ENCODE measurements at places on chromosomes 16 and 17.

GRCh38 chr16:3748307-3748706 is 31.0 kb upstream of the TRAP1 start:
- H3K4me3 ChIP-seq: no peak overlapping the region
- no peaks in the 10 kb centered on the region for H3K27me3 ChIP-seq
- peak overlapping the region; percentile 13 for H3K27ac ChIP-seq
- peaks cover 20% of the 10 kb centered on the region for H3K4me1 ChIP-seq
- DNase-seq: no peak

DNA sequence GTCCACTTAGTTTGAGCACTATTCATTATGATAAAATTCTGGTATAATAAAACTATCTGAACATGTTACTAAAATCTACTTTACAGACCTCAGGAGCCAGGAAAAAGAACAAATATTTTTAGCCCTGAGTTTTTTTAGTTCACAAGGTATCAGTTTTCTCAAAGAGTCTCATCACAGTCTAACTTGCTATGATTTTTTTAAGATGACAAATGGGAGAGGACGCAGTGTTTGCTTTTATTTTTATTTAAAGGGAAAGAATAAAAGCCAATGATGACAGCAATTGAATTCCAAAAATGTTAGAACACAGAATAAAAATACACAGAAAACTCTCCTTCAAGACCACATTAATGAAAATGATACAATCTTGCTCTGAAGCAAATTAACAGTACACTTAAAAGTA is 7.4 kb downstream of the MED13 start:
- no peak for DNase-seq
- no peak overlapping the region for H3K27ac ChIP-seq
- H3K4me1 ChIP-seq: peaks cover 56% of the 10 kb centered on the region
- peaks cover 43% of the 10 kb centered on the region for H3K36me3 ChIP-seq
- peak overlapping the region; percentile 29 for H3K4me3 ChIP-seq
- H3K27me3 ChIP-seq: no peaks in the 10 kb centered on the region

DNA sequence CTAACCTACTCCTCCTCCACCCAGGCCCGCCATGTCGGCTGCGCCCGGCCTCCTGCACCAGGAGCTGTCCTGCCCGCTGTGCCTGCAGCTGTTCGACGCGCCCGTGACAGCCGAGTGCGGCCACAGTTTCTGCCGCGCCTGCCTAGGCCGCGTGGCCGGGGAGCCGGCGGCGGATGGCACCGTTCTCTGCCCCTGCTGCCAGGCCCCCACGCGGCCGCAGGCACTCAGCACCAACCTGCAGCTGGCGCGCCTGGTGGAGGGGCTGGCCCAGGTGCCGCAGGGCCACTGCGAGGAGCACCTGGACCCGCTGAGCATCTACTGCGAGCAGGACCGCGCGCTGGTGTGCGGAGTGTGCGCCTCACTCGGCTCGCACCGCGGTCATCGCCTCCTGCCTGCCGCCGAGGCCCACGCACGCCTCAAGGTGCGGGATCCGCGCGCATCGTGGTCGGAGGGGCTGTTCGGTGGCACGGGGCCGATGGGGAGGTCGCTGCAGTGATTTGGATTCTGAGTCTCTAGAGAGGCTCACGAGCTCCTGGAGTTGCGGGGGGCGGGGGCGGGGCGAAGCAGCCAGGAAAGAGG is 878 bp downstream of the TRIM72 start:
- no peak for DNase-seq
- H3K4me3 ChIP-seq: peak overlapping the region; percentile 61
- H3K27me3 ChIP-seq: peaks cover 57% of the 10 kb centered on the region
- H3K27ac ChIP-seq: no peak overlapping the region

GRCh38 chr17:353838-354234 is 1.2 kb upstream of the RPH3AL start:
- no peak overlapping the region for H3K27ac ChIP-seq
- H3K4me3 ChIP-seq: no peak overlapping the region
- H3K4me1 ChIP-seq: no peaks in the 10 kb centered on the region
- H3K36me3 ChIP-seq: peaks cover 1% of the 10 kb centered on the region
- H3K27me3 ChIP-seq: no peaks in the 10 kb centered on the region
- no peak for DNase-seq

DNA sequence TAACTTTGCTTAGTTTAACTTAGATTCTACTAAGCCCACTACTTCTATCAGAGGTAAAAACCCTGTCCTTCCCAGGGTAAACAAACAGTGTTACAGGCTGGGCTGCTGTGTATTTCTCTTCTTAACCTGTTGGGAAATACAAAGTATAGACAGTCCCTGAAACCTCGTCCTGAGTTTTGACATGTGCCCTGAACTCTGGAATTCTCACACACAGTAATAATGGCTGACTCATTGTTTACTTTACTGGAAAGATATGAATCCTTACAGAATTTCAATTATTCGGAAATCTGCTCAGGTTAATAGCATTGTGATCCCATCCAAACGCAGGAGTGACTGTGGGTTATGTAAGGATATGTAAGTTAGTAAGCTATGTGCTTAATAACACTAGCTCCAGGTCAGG is 199.1 kb downstream of the TMEM114 start:
- no peaks in the 10 kb centered on the region for H3K36me3 ChIP-seq
- no peaks in the 10 kb centered on the region for H3K4me1 ChIP-seq
- no peak overlapping the region for H3K27ac ChIP-seq
- no peak overlapping the region for H3K4me3 ChIP-seq
- no peak for DNase-seq
- H3K27me3 ChIP-seq: no peaks in the 10 kb centered on the region

- DNase-seq: no peak
- H3K27ac ChIP-seq: peak overlapping the region; percentile 95
- peak overlapping the region; percentile 55 for H3K4me3 ChIP-seq
- peaks cover 85% of the 10 kb centered on the region for H3K36me3 ChIP-seq
- peaks cover 37% of the 10 kb centered on the region for H3K4me1 ChIP-seq
These were observed 16.9 kb downstream of the SRCAP start for GRCh38 chr16:30715750-30716445.

DNA sequence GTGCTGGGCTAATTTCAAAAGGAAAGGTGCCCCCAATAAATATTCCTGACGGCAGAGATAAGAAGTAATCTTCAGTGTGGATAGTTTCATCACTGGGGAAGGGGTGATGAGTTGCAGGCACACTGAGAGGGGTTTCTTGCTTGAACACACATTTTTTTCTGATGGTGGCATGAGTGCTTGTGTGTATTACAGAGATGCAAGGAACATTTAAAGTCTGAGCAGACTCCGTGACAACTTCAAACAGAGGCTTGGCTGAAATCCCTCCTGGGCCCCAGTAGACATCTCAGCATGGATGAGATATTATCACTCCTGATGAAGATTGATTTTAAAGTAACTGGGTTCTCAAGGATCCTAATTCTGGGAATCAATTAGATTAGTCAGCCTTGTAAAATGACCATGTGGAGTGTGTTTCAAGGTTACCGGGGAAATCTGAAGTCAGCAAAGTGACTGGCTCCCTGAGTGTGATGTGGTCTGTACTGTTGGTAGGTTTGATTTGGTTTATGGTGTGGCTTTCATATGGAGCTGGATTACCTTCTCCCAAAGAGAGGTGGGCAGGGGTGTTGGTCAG is 435.8 kb upstream of the EEF2KMT start:
- no peak overlapping the region for H3K4me3 ChIP-seq
- H3K4me1 ChIP-seq: no peaks in the 10 kb centered on the region
- no peak overlapping the region for H3K27ac ChIP-seq

DNA sequence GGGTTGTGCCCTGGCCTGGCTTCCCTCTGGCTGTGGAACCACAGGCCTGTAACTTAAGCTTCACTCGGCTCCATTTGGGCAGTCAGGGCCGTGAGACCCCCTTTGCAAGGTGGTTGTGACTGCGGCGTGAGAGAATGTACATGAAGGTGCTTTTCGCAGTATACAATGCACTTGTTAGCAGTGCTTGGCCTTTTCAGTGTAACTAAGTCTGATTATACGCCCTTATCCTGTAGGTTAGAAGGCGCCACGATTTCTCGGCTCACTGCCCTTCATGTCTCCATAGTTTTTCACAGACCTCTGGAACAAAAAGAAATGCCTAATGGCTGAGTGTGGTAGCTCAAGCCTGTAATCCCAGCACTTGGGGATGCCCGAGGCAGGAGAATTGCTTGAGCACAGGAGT is 13.3 kb downstream of the SAP30BP start:
- H3K36me3 ChIP-seq: peaks cover 36% of the 10 kb centered on the region
- H3K27ac ChIP-seq: no peak overlapping the region
- H3K4me3 ChIP-seq: no peak overlapping the region
- DNase-seq: no peak

DNA sequence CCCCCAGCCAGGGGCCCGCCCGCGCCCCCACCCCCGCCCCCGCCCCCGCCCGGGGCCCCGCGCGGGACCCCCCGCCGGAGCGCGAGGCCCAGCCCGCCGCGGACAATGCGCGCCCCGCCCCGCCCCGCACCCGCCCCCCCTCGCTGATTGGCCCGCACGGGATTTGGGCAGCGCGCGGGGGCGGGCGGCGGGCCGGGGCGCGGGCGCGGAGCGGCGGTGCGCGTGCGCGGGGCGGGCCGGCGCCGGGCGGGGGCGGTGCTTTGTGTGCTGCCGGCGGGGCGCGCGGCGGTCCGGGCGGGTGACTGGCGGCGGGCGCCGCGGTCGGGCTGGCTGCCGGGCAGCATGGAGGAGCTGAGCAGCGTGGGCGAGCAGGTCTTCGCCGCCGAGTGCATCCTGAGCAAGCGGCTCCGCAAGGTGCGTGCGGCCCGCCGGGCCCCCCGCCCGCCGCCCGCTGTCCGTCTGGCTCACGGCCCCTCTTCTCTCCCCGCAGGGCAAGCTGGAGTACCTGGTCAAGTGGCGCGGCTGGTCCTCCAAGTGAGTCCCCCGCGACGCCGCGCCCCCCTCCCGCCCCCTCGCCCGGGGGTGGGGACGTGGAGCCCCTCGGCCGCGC is at the start of gene CBX2:
Gene CBX2, plus strand, starts transcription at position 255 of the 610 bp plus-strand sequence. Its CDS starts 88 bp downstream, at position 343.
- H3K27me3 ChIP-seq: peaks cover 88% of the 10 kb centered on the region
- peaks cover 8% of the 10 kb centered on the region for H3K4me1 ChIP-seq
- DNase-seq: peak; percentile 57
- H3K27ac ChIP-seq: peak within 1 kb of the TSS; percentile 44
- peaks cover 7% of the 10 kb centered on the region for H3K36me3 ChIP-seq

DNA sequence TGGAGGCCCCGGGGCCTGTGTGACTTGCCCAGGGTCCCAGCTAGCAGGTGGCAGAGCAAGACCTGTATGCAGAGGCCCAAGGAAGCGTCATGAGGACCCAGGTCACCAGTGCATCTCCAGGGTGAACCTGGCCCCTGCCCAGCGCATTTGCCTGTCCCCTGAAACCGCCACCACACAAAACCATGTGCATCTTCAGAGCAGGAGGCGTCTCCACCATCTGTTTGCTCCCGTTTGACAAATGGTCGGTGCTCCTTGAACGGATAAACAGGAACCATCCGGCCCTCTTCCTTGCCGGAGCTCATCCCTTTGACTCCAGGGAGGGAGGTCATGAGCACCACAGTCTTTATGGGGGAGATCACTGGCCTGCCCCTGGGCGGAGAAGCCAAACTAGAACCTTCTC is 62.5 kb downstream of the JPH3 start:
- DNase-seq: no peak
- no peaks in the 10 kb centered on the region for H3K4me1 ChIP-seq
- H3K4me3 ChIP-seq: no peak overlapping the region
- H3K27ac ChIP-seq: no peak overlapping the region

DNA sequence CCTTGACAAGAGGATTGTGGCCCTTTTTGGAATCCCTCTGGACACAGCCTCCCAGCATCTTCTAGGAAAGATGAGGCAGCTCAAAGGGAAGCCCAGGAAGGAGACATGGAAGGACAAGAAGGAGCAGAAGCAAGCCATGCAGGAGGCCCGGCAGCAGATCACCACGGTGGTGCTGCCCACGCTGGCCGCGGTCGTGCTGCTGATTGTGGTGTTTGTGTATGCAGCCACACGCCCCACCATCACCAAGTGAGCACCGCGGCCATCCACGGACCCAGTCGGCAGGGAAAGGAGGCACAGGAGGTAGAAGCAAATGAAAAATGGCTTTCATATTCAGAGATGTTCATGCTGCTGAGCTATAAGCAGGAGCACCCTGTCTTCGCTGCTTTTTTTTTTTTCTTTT is 10.9 kb upstream of the MEIOC start:
- DNase-seq: no peak
- no peak overlapping the region for H3K27ac ChIP-seq
- peaks cover 63% of the 10 kb centered on the region for H3K27me3 ChIP-seq
- no peak overlapping the region for H3K4me3 ChIP-seq

GRCh38 chr17:42878123-42878880 is 22.3 kb upstream of the G6PC1 start:
- DNase-seq: no peak
- H3K27me3 ChIP-seq: peaks cover 51% of the 10 kb centered on the region
- H3K4me3 ChIP-seq: no peak overlapping the region
- H3K36me3 ChIP-seq: no peaks in the 10 kb centered on the region

DNA sequence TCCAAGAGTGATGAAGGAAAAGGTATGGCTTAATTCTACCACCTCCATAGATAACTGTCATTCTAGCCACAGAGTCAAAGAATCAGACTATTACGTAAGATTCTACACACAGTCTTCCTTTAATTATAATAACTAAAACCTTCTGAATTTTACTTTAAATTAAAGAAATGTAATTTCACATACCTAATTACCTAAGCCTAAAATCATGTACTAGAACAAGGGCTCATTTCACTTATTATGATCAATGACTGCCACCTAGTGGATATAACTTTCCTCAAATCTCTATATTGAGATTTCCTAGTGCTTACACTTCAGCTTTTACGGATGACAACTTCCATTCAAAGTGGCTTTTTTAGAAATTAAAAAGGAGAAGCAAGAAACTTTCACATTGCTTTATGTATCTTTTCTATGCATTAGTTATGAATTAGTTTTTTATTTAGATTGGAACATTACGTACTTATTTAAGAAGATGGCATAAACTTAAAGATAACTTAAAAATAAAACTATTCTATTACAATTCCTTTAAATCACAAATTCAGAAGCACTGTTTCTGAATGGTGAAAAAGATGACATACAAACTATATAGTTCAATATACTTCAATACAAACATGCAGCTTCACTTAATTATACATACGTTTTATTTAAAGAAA is 18.2 kb upstream of the ABCA10 start:
- no peaks in the 10 kb centered on the region for H3K4me1 ChIP-seq
- no peak for DNase-seq

DNA sequence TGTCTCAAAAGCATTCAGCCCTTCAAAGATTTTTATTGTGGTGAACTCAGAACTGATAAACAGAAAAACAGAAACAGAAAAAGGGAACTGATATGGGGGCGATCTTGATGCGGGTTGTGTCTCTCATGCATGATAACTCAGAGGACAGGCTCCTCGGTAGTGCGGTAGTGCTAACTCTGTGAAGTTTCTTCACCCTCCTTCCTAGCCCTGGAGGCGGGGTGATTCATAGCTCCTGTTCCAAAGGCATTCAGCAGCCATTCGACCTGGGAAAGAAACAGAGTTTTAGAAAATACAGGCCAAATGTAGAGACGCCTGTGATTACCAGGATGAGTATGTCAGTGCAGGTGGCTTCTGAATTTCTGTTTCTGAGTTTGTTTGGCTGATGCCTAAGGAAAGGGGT is 5.5 kb upstream of the MAF start:
- H3K4me3 ChIP-seq: no peak overlapping the region
- H3K36me3 ChIP-seq: peaks cover 3% of the 10 kb centered on the region
- H3K27me3 ChIP-seq: peaks cover 16% of the 10 kb centered on the region
- no peak overlapping the region for H3K27ac ChIP-seq

Measured in central memory CD8-positive, alpha-beta T cell (primary cell).